Panc1 (cell line): ENCODE measurements at places on chromosomes 5 and 9.

GRCh38 chr5:102858808-102859207, 103.7 kb downstream of the PAM start:
- DNase-seq, result no peak

DNA sequence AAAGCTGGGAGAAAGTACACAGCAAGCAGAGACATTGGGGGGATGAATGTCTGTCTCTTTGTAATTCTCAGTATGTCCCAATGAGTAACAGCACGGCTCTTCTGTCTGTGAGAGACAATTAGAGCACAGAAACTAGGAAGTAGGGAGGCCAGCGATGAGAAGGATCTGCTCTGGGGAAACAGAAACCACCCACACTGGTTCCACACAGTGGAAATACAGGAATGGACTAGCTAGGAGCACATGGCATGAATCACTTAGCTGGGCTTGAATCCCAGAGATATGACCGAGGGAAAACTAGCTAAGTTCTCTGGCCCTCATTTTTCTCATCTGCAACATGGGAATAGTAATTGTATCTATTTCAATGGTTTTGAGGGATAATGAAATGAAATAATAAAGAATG, 895.9 kb downstream of the TLE4 start:
- DNase-seq, result no peak

GRCh38 chr9:101764472-101764871, 26.0 kb upstream of the GRIN3A start:
- DNase-seq, result no peak

- DNase-seq, result no peak
Observed at GRCh38 chr9:124840300-124840833, 12.9 kb upstream of the WDR38 start.

GRCh38 chr5:153974813-153975163, 63.9 kb downstream of the FAM114A2 start:
- DNase-seq, result no peak

- DNase-seq, result no peak
Observed at GRCh38 chr5:172588380-172588779, 52.7 kb upstream of the NEURL1B start.

- no peak for DNase-seq
Observed at GRCh38 chr9:95763983-95764382, 111.5 kb upstream of the ERCC6L2 start.

GRCh38 chr9:78954286-78954685, 617.5 kb upstream of the TLE4 start:
- DNase-seq, result no peak

- no peak for DNase-seq
Observed at GRCh38 chr9:1216532-1216931, 166.4 kb downstream of the DMRT2 start.
